Smooth muscle cell of the brain vasculature (primary cell): ENCODE measurements at places on chromosomes 4 and X.
A peak's percentile ranks its signal among the peaks of the same experiment; 100 is the strongest.

- DNase-seq: no peak
Observed at GRCh38 chr4:25949994-25950393, 36.0 kb downstream of the SMIM20 start.

DNA sequence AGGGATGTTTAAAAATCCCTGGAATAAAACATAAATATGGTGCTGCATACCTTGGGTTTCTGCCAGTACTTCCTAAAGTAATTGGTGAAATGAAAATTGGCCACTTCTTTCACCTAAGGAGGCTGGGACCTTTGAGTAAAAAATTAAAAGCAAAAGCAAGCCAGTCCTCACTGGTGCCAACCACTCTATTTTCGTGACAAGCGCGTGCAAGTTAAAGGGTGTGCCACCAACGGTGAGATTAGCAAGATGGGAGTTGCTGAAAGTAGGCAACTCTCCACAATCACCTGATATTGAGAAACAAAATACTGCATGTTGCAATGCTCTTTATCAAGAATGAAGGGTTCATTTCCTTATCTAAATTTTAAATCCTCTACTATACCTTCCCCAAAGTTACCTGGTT lies 19.7 kb upstream of the RTL9 start:
- no peak for DNase-seq

DNA sequence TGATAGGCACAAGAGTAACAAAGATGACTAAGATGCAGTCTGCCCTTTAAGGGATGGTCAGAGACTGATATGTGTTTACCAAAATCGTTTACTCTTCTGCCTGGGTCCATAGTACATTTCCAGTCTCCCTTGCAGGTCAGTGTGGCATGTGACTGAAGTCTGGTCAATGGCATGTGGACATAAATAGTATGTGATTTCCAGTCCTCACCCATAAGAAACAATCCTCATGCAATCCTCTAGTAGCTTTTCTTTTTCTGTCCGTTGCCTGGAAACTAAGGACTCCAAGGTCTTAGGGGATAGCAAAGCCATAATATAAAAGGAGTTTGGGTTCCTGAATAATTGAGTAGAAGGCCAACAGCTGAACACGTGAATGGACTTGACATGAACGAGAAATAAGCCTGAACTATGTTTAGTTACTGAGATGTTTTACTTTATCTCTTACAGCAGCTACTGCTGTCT lies 1.1 kb downstream of the SLC9B2 start:
- DNase-seq: no peak

GRCh38 chr4:18850867-18851266 lies 829.3 kb upstream of the LCORL start:
- no peak for DNase-seq

- DNase-seq: no peak
Observed at GRCh38 chr4:108502356-108502755, 118.0 kb upstream of the RPL34 start.

DNA sequence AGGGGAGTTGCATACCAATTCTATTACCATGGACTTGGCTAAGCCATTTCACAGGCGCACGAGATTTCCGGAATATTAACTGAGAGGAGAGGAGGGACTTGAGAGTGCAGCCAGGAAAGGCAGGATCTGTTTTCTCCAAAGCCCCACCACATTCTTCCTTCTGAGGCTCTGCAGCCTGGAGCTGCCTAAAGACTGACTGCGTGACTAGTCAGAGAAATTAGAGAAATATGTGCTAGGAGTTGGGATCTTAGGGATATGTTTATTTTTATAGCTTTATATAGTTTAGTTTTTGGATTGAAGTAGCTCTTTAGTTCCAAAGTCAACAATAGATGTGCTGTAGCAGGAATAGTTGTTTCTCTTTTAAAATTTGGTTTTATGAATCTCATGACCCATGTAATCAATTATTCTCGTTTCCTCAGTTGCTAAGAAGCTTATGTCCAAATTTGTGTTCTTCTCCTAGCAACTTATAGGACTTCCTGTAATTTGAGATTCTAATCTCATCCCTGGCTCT lies 300.1 kb upstream of the DDX53 start:
- peak; percentile 35 for DNase-seq

GRCh38 chrX:71178908-71179307 lies 34.3 kb downstream of the NLGN3 start:
- peak; percentile 44 for DNase-seq

DNA sequence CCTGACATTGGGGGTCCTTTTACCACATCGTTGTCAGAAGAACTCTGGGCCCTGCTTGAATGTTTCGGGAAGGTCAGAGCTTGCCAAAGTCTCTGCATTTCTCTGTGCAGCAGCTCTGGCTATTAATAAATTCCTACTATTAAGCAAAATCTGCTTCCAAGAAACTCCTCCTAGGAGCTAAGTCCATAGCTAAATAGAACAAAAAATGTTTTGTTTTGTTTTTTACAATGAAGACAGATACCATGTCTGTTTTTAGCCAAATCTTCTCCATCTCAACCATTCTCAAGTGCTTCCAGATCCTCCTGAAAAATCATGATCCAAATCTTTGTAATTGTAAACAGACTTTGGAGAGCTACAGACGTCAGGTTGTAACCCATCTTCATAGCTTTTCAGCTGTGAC lies 161.6 kb downstream of the SPATA18 start:
- DNase-seq: no peak

DNA sequence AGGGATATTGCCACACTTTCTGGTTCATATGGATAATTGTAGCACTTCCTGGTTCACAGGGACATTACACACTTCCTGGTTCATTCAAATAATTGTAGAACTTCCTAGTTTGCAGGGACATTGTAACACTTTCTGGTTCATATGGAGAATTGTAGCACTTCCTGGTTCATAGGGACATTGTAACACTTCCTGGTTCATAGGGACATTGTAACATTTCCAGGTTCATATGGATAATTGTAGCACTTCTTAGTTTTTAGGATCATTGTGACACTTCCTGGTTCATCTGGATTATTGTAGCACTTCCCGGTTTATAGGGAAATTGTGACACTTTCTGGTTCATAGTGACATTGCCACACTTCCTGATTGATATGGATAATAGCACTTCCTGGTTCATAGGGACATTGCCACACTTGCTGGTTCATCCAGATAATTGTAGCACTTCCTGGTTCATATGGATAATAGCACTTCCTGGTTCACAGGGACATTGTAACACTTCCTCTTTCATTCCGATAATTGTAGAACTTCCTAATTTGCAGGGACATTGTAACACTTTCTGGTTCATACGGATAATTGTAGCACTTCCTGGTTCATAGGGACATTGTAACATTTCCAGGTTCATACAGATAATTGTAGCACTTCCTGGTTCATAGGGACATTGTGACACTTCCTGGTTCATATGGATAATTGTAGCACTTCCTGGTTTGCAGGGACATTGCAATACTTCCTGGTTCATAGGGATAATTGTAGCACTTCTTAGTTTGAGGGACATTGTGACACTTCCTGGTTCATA lies 59.2 kb upstream of the CD99 start:
- DNase-seq: no peak

- DNase-seq: no peak
Observed at GRCh38 chr4:122882857-122883735, 39.3 kb downstream of the NUDT6 start.

GRCh38 chr4:129377131-129377845 lies 281.3 kb downstream of the C4orf33 start:
- DNase-seq: no peak

DNA sequence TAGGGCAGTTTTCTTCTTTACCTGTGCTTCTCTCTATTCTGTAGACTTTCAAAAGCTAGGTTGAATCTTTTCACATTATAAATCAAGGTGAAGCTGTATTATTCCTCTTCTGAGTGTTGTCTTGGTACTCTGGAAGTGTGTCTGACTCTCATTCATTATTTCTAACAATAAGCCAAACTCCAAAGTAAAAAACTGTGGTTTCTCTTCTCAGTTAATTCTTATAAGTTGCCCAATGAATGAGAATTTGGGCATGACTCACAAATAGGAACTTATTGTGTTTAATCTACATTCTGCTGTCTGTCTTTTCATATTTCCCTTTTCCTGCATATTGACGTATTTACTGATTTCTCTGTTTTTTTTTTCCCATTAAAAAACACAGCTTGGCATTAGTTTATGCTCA lies 714.5 kb downstream of the CCSER1 start:
- DNase-seq: no peak

GRCh38 chr4:3388471-3389232 lies 53.1 kb upstream of the HGFAC start:
- DNase-seq: no peak

DNA sequence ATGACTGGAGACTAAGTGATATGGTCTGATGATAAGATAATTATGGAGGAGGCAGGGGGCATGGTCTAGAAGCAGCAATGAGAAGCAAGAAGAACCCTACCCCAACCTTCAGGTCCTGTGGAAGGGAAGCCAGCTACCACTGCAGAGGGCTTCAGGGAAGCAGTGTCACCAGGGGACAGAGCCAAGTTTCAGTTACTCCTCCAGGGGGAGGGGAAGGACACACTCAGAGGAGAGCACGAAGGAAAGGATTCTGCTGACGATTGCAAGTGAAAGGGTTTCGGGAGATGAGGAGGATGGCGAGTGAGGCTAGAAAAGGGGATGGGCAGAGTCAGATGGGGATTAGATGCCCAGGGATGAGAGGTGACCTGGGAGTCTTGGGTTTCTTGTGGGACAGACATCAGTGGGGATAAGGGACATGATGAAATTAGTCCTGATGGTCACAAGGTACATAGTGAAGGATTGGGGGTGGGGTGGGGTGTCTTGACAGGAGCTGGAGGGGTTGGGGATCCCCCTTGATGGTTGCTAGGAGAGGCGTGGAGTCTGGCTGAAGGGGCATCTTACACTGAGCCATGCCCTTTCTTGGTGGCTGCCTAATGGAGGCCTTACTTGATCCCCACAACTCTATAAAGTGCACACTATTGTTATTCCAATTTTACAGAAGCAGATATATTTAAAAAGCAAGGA lies 45.4 kb downstream of the TIGD4 start:
- DNase-seq: no peak

DNA sequence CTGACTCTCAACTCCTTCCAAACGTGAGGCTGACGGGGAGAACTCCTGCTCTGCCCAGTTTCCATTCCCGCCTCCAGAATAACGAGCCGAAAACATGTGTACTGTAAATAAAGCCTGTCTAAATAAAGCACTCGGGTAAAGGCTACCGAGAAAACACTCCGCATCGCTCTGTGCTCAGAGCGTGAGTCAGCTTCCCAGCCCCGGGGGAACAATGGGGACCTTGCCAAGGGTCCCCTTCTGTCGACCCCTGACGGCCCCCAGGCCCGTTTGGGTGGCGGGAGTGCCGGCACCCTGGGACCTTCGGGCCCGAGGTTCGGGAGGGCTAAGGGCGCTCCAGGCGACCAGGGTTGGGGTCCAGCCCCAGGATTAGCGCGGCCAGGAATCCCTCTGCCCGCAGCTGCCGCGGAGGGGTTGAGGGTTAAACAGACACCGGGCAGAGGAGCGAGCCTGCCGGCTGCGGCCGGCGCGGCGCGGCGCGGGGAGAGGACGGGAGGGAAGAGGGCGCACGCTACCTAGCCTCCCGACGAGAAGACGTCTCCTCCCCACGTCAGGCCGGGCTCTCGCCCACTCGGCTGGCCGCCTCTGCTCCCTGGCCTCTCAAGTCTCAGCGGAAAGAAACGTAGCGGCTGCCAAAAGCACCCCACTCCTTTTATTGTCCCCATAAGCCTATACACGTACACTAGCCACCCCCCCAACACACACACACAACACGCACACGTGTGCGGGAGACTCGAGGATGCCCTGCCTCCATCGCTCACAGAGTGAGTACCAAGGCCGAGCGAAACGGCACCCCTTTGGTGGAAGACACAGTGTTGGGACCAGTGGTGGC lies 85.5 kb downstream of the BCOR start:
- DNase-seq: no peak

- no peak for DNase-seq
Observed at GRCh38 chr4:93433840-93434239, 394.7 kb upstream of the ATOH1 start.

DNA sequence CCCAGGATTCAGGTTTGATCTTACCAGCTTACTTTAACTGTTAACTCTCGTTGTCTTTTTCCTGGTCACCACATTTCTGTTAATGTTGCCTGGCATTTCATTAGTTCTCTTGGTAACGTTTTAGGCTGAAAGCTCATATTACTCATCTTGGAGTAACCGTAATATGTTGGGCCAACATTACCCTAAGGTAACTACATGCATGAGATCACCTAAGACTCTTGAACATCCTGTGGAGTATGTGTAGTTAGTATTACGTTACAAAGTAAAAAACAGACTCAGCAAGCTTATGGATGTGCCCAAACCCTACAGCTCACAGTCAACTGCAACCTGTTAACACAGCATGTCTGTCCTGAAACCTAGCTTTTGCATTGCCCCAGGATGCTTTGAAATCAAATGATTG lies 203.3 kb upstream of the HS3ST1 start:
- no peak for DNase-seq

DNA sequence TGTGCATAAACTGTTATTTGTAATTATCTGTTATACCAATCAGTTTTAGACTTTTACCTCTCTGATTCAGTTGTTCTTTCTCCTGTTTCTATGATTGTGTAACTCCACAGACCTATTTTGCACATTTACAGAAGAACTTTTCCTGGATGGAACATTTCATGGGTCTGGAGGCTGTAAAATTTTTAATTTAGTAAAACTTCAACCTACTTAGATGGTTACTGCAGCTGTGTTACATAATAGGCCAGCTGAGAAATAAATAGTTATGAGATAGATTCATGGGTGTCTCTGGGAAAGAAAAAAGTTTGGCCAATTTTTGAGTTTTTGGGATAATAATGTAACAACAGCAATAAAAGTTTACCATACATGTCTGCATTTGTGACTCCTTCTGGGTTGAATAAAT lies 253.5 kb downstream of the ARHGAP24 start:
- DNase-seq: no peak

GRCh38 chrX:132742246-132742645 lies 216.2 kb downstream of the HS6ST2 start:
- no peak for DNase-seq

- no peak for DNase-seq
Observed at GRCh38 chr4:42048394-42048793, 58.1 kb downstream of the SLC30A9 start.

DNA sequence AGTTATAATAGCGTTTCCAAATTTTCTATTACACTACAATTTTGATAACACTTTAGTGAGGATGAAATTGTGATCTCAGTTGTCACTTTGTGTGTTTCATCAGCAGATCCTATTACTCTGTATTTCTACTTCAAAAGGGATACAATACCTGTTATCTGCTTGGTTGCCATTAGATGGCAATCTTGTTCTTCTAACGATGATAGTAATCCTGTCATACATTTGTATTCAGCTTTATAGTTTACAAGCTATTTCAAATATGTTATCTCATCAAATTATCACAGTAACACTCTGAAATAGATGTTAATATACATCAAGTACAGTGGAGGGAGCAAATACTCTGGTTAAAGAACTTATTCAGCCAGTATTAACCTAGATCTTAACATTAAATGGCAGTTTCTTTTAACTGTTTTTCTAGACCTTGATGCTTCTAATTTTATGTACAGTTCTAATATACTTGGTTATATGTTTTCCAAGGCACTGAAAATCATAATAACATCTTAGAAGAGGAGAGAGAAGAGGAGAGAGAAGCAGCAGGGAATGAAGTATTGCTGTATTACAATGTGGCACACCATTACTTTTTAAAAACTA lies 292.0 kb downstream of the CCSER1 start:
- no peak for DNase-seq

- DNase-seq: no peak
Observed at GRCh38 chr4:84085986-84086385, 413.1 kb downstream of the NKX6-1 start.
